Cerebellar nuclear complex (tissue), 1 donor: ENCODE measurements at places on chromosomes 13 and 19.

GRCh38 chr19:40742886-40743285 lies 7.4 kb downstream of the ACTMAP start:
- DNase-seq: no peak

- no peak for DNase-seq
These were observed 766.2 kb downstream of the PCDH17 start for GRCh38 chr13:58397596-58398387.

GRCh38 chr13:105969761-105970160 lies 565.7 kb downstream of the EFNB2 start:
- no peak for DNase-seq

- DNase-seq: no peak
These were observed 22.3 kb downstream of the SLC7A1 start for GRCh38 chr13:29573190-29573589.

- DNase-seq: no peak
These were observed 1.6 kb upstream of the KLK10 start for GRCh38 chr19:51020988-51021651.

GRCh38 chr13:45538382-45538781 lies 73.6 kb downstream of the COG3 start:
- no peak for DNase-seq

- DNase-seq: no peak
These were observed 35.7 kb downstream of the LACC1 start for GRCh38 chr13:43915451-43915850.

GRCh38 chr19:39848392-39848791 lies 2.2 kb upstream of the FBL start:
- no peak for DNase-seq

- DNase-seq: no peak
These were observed 843 bp downstream of the NR2F6 start for GRCh38 chr19:17244618-17245534.

DNA sequence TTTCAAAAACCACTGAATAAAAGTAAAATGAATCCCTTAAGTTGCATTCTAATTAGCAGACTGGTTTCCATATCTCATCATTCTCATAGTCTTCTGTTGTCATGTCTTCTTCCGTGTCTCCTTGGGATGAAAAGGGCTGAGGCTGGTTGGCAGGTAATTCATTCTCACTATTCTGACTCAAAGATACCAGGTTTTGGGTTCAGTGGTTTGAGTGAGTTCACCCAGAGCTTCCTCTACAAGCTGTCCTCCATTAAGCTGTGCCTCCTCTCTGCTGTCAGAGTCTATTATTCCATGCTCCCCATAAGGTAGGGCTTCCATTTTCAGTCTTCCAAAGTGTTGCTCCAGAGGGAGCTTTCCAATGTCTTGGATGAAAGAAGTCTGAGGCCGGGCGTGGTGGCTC lies 68.3 kb downstream of the FNDC3A start:
- DNase-seq: no peak

- DNase-seq: no peak
These were observed 7.7 kb downstream of the ZC3H4 start for GRCh38 chr19:47105874-47106273.

- DNase-seq: no peak
These were observed 833.0 kb downstream of the PCDH9 start for GRCh38 chr13:66397133-66397532.

GRCh38 chr13:51502153-51502651 lies 49.4 kb upstream of the INTS6 start:
- no peak for DNase-seq

DNA sequence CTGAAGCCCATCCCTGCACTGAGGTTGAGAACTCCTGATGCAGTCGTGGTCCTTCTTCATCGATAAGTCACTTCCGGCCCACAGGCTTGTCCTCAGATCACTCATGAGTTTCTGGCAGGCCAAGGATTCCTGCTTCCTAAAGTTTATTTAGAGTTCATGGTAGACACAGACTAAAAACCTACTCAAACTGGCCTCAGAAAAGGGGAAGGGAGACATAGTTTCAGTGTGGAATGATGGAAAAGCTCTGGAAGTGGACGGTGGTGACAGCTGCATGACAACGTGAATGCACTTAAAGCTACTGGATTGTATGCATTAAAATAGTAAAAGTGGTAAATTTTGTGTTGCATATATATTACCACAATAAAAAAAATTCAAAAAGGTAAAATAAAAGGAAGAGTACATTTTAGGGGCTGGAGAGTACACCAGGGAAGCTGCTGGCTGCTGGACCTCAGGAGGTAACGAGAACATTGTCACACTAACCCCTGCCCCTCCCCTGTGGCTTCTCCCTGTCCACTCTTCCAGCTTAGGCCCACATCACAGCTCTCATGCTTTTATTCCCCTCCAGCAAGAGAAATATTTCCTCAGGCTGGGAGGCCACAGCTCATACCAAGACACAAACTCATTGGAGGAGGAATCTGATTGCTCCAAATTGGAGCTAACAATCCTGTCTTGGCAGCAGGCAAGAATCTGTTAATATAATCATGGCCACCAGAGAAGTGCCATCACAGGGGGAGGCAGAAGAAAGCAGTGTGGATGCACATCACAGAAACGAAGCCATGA lies 741.0 kb downstream of the UQCRFS1 start:
- no peak for DNase-seq

DNA sequence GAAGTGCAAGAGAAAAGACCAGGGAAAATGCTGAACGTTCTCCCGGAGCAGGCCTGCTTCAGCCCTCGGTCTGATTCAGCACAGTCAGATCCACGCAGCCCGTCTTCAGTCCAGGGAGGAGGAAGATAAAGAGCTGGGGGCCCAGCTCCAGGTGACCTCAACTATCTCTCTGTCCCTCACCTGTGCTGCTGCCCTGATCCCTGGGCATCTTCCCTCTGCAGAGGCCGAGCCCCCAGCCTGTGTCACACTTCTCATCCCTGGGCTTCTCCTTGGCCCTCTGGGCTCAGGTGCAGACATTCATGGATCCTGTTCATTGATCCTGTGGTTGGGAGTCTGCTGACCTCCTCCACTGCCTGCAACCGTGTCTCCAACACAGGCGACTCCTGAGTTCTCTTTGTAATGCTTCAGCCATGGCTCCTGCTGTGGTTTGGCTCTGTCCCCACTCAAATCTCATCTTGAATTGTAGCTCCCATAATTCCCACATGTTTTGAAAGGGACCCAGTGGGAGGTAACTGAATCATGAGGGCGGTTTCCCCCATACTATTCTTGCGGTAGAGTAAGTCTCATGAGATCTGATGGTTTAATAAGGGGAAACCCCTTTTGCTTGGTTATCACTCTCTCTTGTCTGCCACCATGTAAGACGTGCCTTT lies 27.9 kb downstream of the COL4A2 start:
- DNase-seq: no peak

- DNase-seq: no peak
These were observed 19.2 kb upstream of the RCBTB1 start for GRCh38 chr13:49604570-49604969.

DNA sequence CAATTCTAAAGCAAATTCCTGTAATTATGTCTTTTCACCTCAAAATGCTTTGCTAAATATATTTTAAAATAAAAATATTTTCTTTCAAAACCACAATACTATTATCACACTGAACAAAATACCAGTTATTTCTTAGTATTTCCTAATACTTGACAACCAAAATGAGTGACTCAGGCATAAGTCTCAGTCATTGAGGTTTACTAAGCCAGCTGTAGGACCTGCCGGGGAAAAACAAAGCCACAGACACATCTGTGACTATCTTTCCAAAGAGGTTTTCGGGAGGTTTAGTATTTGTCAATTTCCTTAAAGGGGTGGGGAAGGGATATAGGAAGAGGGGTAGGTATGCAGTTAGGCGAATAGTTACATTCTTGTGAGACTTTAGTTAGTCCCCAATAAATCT lies 3.2 kb upstream of the ZNF235 start:
- no peak for DNase-seq

DNA sequence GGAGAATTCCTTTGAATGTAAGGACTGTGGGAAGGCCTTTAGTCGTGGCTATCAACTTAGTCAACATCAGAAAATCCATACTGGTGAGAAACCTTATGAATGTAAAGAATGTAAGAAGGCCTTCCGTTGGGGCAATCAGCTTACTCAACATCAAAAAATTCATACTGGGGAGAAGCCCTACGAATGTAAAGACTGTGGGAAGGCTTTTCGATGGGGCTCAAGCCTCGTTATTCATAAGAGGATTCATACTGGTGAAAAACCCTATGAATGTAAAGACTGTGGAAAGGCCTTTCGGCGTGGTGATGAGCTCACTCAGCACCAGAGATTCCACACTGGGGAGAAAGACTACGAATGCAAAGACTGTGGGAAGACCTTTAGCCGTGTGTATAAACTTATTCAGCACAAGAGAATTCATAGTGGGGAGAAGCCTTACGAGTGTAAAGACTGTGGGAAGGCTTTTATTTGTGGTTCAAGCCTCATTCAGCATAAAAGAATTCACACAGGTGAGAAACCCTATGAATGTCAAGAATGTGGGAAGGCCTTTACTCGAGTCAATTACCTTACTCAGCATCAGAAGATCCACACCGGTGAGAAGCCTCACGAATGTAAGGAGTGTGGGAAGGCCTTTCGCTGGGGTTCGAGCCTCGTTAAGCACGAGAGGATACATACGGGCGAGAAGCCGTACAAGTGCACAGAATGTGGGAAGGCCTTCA lies 39.2 kb downstream of the ZNF331 start:
- DNase-seq: no peak

GRCh38 chr13:109655206-109655600 lies 131.2 kb downstream of the IRS2 start:
- no peak for DNase-seq

DNA sequence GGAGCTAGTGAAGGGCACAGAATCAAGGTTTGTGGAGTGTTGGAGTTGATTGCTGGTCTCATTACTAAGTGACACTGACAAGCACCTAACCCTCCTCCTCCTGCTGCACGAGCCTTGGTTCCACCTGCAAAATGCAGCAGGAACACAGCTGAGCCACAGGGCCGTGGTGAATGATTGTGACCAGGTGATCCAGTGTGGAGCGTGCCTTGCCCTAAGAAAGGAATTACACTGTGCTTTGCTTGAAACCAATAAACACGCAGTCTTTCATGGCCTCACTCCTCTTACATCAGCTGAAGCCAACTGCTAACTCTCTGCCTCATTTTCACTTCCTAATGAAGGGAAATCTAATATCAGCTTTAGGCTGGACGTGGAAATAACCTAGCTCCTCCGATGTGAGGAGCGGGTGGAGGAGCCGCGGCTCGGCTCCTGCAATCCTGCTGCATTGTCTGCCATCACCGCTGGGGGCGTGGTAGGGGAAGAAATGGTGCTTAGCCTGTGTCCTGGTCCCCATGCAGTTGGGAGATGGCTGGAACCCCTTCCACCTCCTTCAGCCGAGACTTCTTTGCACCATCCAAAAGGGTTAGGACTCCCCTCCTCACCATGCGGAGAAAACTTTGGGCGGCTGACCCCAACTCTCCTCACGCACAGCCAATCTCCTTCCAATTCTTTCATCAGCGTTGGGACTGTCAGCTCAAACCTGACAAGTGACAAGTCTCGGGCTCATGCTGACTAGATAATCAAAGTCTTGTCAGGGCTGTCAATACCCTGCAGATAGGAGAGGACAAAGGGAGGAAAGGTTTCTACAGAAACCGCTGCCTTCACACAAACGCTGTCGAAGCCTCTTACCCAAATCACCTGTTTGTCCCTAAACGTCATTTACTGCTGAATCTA lies 427.9 kb downstream of the ZNF536 start:
- DNase-seq: no peak

GRCh38 chr19:56177564-56178243 lies 1.9 kb downstream of the GALP start:
- DNase-seq: no peak

DNA sequence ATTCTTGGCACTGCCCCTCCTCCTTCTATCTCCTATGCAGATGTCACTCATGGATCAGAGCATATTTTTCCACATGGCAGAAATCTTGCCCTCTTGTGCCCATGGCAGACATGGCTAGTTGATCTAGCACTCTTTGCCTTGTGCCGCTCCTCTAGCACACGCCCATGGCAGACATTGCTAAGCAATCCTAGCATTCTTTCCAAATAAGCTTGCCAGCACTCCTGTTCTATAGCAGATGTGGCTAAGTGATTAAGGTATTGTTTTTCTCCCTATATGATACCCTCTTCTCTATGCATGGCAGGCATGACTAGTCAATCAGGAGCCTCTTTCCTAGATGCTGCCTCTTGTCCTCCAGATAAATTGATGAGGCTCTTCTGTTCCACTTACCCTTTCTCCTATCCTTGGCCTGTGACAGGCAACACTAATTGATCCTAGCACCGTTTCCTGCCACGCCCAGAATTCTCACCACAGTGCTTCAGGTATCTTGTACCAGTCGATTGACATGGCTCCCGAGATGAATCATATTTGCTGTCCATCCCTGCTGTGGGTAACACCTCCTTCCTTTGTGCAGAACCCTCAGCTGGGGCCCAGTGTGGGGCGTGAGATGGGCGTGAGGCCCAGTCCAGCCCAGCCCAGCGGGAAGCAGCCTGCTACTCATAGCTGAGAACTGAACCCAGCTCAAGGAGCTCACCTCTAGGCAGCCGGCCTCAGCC lies 26.9 kb downstream of the TMED1 start:
- no peak for DNase-seq
